ENCODE measurements at places on chromosomes 6 and 20.
A peak's percentile ranks its signal among the peaks of the same experiment; 100 is the strongest.

DNA sequence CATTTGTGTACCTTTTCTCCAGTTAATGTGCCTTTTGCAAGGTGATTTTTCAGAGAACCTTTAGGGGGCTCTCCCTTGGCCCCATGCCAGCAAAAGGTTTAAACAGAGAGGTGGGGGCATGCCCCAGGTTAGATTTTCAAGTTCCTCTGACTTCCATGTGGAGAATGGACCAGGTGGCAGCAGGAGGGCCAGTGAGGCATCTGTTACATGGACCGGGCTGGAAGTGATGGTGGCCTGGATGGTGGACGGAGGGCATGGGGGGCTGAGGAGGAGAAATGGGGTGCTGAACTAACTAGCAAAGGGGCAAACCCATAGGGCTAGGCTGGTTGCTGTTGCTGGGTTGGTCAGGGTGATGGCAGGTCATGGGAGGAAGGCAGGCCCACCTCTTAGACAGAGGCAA lies 20.7 kb upstream of the BPI start:
- no peak for DNase-seq

GRCh38 chr20:38033330-38034107 lies at the start of the genes RPRD1B and TTI1:
Gene RPRD1B, plus strand, starts transcription at chr20:38033746. Its CDS starts 202 bp downstream, at chr20:38033948.
Gene TTI1, minus strand, starts transcription at chr20:38033456. Its CDS starts 19,640 bp downstream, at chr20:38013816.
- DNase-seq: peak; percentile 85

DNA sequence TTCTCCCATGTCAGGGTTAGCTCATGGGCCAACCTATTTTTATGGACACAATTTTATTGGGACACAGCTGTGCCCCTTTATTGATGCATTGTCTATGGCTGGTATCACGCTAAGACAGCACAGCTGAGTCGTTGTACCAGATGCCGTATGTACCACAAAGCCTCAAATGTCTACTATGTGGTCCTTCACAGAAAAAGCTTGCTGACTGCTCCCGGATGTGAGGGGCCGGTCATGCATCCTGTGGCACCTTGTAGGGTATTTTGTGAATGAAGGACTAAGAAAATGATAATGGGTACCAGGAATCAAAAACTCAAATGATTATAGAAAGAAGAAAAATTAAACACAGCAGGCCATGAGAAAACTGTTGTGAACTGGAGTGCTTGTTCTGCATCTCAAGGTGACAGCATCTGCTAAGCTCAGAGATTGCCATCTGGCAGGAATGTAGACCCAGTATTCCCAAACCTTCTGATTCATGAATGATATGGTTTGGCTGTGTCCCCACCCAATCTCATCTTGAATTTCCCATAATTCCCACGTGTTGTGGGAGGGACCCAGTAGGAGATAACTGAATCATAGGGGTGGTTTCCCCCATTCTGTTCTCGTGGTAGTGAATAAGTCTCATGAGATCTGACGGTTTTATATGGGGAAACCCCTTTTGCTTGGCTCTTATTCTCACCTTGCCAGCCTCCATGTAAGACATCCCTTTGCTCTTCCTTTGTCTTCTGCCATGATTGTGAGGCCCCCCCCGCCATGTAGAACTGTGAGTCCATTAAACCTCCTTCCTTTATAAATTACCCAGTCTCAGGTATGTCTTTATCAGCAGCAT lies 248.5 kb downstream of the TSHZ2 start:
- no peak for DNase-seq

DNA sequence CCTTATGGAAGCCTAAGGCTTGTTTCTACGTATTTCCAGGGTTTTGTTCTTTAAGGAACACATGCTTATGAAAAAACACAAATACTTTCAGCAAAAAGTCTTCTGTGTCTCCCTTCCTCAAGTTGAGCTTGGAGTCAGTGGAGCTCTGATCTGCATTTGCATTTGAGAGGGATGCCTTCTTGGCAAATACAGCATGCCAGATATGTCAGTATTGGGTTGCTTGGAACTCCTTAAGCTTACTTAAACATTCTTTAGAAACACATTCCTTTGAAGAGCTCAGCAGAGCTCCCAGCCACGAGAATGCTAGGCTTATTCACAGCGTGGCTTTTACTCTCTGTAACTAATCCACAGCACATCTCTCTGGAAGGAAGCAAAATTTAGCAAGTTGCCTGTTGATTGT lies 68.3 kb downstream of the ANKRD6 start:
- no peak for DNase-seq

All from KG1 (cell line).